Stimulated activated naive CD8-positive, alpha-beta T cell treated with anti-CD3 and anti-CD28 coated beads, Interleukin-15, Interleukin-2, amounts not matched to agents 100 U/mL and 50 U/mL, for 24 hours (primary cell): ENCODE measurements at places on chromosomes 16 and 17.

DNA sequence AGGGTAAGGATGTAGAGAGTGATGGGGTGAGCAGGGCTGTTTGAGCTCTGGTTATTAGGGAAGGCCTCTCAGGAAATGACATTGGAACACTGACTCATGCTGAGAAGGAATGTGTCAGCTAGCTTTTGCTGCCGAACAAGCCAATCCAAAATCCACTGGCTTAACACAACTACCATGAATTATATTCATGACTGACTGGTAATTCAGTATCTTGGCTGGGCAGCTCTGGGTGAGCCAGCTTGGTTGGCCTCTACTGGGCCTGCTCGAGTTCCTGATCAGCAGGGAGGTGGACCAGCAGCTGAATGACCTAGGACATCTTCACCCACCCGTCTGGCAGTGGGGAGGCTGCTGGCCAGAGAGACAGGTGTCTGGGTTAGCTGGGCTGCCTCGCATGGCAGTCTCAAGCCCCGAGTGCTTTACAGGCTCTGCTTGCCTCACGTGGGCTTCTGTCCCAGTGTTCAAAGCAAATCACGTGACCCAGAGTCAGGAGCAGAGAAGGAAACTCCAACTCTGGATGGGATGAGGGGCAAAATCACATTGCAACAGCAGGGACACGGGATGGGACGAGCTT, 209.4 kb downstream of the KATNIP start:
- no peak for DNase-seq

GRCh38 chr16:1073566-1074378, 1.2 kb downstream of the SSTR5 start:
- no peak for DNase-seq

DNA sequence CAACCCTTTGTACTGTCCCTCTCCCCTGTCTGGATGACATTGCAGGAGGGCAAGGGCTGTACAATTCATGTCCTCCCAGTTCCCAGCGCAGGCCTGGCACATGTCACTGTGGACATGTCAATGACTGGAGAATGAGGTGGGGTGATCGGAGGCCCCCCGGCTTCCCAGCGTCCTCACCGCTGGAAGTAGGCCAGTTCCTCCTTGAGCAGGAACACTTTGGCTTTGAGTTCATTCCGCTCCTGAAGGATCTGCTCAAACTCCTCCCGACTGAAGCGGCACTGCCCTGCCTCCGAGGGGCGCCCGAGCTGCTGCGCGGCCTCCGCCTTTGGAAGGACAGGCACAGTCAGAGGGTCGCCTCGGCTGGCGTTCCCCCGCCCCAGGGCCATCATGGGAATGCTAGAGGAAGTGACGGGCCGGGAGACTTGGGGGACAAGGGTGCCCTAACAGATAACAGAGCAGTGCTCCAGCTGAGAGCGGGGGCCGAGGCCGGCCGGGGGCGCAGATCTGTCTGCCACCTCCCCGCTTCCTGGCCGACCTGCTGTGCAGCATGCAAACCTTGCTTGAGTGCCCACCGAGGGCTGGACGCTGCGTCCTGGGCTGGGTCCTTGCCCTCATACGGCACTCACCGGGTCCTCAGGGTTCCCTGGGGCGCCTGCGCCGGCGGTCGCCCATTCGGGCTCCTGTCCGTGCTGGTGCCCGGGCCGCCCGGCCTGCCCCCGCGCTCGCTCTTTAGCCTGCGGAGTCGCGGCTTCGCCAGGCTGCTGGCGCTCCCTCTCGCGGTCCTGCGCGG, 1.3 kb downstream of the RILP start:
- peak; percentile 39 for DNase-seq

- no peak for DNase-seq
Measured at GRCh38 chr17:44905006-44906000, 6.1 kb upstream of the EFTUD2 start.

GRCh38 chr17:78840780-78841611, at the start of gene USP36:
TSS of gene USP36 (minus strand) at chr17:78840814. CDS start at chr17:78836363, 4,451 bp downstream.
- peak; percentile 100 for DNase-seq

DNA sequence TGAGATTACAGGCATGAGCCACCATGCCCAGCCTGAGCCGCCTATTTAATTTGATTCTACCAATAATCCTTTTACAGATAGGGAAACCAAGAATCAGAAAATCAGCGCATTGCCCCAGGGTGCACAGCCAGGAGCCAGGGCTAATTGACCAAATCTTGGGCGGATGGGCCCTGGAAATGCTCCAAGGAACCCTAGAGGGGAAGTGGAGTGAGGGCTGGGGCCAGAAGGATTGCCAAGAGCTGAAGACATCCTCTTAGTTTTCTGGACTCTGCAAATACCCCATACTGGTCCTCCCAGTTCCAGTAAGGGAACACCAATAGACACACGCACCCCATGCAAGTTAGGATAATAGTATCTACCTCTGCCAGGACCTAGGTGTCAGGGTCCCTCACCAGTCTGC, 3.8 kb downstream of the FHOD1 start:
- DNase-seq: no peak

DNA sequence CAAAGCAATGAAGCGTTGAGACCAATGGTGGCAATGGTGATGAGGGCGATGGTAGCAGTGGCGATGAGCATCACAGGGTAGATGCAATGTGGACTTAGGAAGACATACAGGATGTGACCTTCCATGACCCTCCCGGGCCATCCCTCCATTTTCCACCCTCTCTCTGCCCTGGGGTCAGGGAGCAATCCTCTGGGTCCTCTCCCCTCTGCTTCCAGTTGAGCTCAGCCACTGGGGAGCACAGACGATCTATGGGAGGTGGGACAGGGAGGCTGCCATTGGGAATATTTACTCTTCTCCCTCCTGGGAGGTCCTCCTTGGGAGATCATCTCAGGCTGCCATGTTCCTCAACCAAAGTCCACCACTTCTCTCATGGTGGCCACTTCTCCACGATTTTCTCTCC, 260.7 kb upstream of the FOXF1 start:
- DNase-seq: no peak

- no peak for DNase-seq
Measured at GRCh38 chr16:82631701-82632685, 5.2 kb downstream of the CDH13 start.

GRCh38 chr16:23060458-23061320, 88.6 kb downstream of the USP31 start:
- peak; percentile 62 for DNase-seq

DNA sequence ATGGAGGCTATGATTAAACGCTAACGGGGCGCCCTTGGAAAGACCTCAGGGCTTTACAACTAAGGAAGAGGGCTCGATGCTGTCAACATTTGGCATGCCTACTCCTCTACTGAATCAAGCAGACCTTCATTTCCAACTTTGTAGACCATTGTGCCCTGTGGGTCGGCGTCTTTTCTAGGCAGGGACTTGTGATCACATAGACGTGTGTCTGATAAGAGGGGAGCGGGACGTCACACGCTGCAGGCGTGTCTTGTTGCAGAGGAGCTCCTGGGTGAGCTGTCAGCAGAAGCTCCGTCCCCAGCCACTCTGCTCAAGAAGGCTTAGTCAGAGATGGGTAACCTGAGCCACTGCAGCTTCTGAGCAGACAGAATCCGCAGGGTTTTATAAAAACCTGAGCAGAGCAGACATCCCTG, 2.8 kb downstream of the MAPK8IP3 start:
- no peak for DNase-seq

DNA sequence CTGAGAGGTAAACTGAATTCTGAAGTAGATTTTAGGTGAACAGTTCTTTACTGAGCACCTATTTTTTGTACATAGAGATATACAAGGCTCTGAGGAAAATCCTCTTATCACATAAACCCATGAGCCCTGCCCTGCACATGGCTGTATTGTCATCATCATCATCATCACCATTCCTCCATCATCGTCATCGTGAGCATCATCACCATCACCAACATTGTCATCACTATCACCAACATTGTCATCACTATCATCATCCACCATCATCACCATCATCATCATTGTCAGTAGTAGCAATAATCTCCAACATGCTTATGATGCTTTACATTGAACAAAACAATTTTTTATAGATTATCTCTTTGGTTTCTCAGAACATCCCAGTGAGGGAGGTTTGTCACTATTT, 20.7 kb downstream of the ASIC2 start:
- no peak for DNase-seq

DNA sequence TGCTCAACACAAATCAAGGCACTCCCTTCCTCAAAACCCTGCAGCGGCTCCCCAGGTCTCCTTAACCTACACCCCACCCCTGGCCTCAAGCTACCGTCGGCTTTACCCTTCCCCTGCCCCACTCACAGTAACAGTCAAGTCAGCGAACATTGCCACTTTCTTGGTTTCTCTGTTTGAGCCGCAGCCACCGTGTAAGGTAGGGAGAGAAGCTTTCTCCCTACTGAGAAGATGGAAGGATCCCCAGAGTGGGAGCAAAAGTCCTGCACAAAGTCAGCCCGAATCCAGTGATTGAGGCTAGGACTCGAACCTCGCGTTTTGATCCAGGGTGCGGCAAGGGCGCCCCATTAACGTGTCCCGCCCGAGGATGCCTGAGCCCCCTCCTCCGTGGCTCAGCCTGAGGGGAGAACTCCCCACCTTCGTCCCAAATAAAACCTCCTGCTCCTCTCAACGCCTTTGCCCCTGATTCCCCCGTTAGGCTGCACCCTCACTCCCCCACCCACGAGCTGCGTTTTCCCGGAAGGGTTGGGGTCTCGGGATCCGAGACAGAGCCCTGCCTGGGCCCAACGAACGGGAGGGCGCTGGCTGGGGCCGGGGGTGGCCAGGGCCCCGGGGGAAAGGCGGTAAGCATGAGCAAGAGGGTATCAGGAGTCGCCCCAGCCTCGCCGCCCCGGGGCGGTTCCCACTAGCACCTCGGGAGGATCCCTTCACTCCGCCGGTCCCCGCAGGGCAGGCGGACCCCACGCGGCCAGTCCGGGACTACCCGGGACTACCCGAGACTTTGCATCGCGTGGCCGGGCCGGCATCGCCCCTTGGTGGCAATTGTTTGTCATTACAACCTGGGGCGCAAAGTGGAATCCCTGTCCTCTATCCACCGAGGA, 9.9 kb upstream of the NAGS start:
- peak; percentile 77 for DNase-seq

DNA sequence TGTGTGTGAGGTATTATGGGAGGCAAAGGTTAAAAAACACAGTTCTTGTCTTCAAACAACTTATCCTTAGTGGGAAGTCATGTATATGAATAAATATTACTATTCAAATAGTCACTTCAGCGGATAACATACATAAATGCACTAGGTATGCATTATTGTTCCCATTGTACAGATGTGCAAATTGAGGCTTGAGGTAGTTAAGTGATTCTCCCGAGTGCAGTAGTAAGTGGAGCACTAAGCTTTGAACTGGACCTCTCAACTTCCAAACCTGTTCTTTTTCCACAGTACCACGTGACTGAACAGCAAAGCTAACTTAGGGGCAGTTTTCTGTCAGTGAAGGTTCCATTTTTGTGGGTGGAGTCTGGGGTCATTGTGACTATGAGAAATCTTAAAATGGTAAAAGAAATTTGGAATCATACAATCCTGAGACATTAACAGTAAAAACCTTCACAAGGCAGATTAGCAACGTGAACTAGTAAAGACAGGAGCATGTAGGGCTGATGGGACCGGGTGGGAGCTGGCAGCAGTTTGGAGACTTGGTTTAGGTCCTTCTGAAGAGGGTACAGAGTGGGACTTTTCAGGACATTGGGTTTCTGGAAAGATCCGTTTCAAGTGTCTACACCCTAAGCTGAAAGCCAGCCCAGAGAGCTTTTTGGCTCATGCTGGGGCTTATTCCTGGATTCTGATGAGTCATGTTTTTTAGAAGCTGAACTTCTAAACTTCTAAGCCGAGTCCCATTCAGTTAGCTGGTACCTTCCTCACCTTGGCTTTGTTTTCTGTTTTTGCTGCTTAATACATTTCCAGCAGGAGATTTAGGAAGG, 204.9 kb downstream of the PRKCA start:
- DNase-seq: no peak

DNA sequence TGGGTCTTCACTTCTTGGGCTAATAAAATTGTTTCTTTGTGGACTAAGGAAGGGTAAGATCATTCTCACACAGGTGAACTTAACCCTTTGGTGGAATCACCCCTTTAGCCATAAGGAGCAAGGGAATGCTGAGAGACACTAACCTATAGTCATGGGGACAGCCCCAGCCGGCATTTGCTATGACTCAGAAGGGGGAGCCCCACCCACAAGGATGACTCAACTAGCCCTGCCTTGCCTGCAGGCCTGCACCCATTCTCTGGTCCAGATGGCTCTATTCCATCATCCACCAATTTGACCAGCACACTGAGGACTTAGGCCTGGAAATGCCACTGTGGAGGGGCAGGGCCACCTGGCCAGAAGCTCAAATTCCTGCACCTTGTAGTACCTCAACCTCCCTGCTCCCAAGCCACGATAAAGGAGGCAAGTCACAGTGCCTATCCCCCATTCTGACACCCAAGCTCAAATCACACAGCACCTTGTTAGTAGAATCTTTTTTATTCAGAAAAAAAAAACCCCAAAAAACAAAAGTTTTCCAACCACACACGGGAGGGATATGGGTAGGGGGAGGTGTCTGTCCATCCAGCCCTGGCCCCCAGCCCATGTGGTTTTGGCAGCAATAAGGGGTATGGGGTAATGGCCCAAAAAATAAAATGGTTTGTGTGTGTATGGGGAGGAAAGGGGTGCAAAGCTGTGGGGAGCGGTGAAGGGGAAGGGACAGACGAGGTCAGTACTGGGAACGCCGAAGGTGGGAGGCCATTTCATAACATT, 3.0 kb downstream of the PFN1 start:
- DNase-seq: peak; percentile 90

GRCh38 chr16:89101303-89102040, 7.8 kb downstream of the ACSF3 start:
- DNase-seq: no peak

DNA sequence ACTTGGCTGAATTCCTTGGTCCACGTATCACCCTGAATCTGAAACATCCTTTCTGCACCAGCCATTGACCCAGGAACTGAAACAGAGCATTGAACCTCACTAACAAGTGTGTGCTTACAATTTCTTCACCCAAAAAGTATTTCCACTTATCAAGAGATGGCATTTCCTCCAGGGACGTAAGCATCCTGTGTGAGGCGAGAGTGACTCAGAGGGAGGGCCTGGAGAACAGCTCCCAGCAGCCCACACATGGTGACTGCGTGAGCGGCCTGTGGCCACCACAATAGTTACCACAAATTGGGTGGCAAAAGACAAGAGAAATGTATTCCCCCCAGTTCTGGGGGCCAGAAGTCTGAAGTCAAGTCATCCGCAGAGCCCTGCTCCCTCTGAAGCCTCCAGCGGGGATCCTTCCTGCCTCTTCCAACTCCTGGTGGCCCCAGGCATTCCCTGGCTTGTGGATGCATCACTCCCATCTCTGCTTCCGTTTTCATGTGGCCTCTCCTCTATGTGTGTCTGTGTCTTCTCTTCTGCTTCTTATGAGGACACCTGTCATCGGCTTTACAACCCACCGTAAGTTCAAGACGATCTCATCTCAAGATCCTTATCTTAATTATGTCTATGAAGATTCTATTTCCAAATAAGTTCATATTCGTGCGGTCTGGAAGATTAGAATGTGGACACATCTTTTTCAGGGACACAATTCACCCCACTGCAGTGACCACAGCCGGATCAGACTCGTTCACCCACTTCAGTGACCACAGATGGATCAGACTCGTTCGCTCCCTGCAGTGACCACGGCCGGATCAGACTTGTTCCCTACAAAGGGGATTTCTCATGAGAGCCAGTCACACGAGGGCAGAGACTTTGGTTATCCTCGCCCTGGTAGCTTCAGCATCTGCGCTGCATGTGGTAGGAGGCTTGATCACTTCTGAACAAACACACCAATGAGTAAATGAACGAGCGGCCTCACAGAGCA, 122.6 kb upstream of the FOXF1 start:
- DNase-seq: peak; percentile 8
